ENCODE measurements at places on chromosomes 6 and 20.

GRCh38 chr6:22884456-22884855, 315.1 kb downstream of the HDGFL1 start:
- no peak for DNase-seq

GRCh38 chr6:56915832-56916231, 39.1 kb upstream of the BEND6 start:
- DNase-seq, result no peak

DNA sequence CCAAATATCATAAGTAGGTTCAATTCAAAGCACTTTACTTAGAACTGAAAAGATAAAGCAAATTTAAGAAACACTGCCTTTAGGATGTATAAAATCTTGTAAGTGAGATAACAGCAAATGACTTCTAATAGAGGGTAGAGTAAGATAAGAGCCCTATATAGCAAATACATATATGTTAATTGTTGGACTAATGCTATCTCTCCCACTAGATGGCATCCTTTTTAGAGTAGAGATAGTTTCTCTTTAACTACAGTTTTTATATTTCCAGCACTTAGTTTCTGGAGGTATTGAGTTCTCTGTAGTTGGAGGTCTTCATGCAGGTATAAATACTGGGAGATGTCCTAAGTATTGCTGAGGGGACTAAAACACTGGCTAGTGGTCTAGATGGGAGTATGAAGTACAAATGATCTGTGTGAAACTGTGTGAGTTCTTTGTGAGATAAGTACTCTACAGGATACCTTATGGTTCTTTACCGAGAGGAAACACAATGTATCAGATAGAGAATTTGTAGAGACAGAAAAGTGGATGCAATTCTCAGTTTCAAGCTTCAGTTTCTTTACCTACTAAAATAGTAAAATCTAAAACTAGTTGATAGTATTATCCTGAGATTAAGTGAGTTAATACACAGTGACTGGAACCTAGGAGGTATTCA, 399.3 kb downstream of the KHDRBS2 start:
- DNase-seq, result no peak

- DNase-seq, result no peak
These were observed 119.4 kb downstream of the CD24 start for GRCh38 chr6:106855117-106855516.

DNA sequence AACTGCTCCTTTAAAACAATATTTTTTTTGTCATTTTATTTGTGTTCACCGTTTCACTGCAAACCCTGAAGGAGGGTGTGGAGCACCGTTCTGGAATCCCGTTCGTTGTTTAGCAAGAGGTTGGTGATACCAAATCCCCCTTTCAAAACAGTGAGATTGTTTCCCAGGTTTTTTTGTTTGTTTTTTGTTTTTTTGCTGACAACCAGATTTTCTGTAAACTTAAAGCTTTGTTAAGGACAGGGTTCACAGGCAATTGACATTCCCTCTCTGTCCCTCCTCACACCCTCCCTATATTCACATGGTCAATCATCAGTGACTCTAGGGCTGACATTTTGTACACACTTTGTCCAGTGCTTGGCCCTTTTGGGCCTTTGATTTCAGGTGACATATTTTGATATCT, 21.0 kb upstream of the MROH8 start:
- DNase-seq, result no peak

DNA sequence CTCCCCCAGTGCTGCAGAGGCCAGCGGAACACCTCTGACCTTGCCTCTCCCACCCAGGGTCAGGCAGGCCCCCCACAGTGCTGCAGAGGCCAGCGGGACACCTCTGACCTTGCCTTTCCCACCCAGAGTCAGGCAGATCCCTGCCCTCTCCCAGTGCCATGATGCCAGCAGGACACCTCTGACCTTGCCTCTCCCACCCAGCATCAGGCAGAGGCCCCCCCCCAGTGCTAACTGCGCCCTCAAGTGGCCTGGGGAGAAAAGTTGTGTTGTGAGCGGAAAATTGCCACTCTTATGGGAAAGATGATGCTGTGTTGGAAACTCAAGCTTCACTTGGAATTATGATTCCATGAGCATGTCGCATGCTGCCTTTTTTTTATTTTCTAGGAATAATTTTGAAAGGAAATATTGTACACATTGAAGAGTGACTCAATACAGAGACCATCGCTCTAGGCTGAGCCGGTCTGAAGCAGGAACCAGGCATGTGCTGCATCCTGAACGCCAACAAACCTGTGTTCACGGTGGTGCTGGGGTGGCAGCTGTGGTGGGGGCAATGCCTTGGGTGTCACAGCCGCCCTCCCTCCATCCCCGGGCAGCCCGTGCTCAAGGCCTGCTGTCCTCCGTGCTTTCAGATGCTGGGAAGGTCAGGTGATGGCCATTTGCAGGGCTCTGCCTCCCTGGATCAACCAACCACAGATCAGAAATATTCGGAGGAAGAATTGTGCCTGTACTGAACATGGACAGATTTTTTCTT, 98.6 kb downstream of the CDH4 start:
- DNase-seq, result no peak

DNA sequence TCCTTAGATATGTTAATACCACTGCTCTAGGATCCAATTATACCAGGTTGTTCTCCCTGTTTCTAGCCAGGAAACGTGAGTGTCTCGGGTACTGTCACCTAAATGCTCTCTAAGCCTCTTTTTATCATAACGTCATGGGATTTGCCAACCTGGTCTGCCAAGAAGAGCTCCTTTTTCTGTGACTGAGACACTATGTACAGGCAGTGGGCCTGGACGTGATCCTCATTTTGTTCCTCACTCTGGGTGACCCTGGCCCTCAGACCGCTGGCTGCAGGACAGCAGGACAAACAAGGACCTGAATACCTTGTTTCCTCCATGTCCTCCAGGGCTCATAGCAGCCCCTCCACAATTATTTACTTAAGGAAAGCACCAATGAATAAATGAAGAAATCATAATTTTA, 69.1 kb downstream of the CD164 start:
- DNase-seq, result no peak

- no peak for DNase-seq
These were observed 145.4 kb downstream of the DST start for GRCh38 chr6:56497240-56497639.

- DNase-seq, result no peak
These were observed 44.6 kb downstream of the RIN2 start for GRCh38 chr20:19802492-19803158.

DNA sequence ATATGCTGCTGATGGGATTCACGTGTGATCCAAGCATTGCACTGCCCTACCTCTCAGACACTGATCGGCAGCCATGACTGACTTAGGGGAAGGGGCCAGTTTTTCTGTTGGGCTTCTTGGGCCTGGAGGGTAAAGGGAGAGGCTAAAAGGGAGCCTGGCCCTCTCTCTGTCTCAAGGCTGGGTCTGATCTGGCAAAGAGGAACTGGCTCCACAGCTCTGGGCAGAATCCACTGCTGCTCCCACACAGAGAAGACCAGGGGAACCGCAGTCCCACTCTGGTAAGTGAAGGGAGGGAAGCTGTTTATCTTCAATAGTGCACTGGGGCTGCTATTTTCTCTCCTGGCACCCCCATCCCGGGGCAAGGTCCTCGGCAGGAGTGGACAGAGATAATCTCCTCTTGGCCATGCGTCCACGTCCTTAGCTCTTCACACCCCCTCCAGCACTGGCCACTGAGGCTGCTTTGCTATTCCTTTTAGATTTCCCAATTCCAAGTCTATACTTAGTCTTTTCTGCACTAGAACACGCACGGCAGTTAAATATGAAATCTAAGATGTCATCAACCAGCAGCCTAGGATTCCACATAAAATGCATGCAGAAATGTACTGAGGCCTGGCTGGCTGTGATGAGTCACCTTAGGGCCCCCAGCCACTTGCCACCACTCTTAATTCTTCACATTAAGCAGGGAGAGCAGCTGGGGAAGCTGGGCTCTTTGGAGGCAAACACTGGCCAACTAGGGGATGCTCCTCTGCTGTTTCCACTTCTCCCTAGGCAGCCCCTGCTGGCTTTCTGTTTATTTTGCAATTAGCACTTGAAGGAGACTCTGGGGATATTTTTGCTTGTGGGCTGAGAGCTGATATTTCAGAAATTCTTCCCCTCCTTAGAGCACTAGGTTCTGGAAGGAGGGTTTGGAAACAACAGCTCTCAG, 87.8 kb upstream of the ARMC2 start:
- no peak for DNase-seq
